SJSA1 (cell line): ENCODE measurements at places on chromosomes 16 and 17. TPM values are rescaled to one million over a fixed set of nuclear protein-coding genes. Genes with fewer than 3 reads are reported as not detected.

GNAO1 gene
- 5.1 and 8.5 TPM in 2 replicates for total RNA-seq

MEFV gene
- not detected in 2 replicates for total RNA-seq

ACSM2B gene
- total RNA-seq: not detected in 2 replicates

NPIPA1 gene
- 7.3 and 14.9 TPM in 2 replicates for total RNA-seq

DNA sequence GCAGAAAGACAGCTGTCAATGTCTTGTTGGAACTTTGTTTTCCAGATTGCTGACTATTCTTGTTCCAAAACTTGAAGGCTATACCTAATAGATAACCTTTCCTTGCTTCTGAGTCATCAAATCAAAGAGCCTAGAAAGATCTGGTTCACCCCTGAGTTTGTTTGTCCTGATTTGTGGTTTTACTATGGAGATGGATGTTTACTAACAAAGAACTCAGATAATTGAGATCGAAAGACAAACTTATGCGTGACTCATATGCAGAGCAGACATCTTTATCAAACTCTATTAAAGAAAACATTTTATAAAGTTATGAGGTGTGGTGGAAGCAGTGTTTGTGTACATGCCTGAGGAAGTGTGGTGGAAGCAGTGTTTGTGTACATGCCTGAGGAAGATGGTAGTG, 311.1 kb upstream of the TBX2 start:
- DNase-seq: no peak

DNA sequence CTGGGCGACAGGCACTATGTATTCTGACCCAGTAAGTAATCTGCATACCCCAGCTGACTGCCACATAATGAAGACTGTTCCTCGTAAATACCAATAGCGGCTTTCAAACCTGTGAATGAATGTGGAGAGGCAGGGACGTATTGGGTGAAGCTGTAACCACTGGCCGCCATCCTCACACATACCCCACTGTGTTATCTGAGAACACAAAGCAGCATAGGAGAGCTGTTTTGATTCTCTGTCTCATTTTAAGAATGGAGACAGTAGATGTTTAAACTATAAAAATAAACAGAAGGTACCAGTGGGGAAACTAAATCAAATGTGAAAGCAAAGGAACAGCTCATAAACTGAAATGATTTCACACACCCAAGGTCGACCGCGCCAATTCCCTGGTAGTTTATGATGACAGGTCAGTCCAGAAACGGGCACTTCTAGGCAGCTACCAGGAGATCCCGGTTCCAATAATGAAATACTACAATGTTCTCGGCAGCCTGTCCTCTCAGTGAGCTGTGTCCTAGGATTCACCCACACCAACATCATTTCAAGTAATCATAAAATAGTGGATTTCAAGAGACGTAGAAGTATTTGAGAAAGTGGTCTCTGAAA, 109.7 kb downstream of the ADCY9 start:
- DNase-seq: no peak

- peak; percentile 11 for DNase-seq
These were observed 48.4 kb downstream of the CENPV start for GRCh38 chr17:16304830-16305229.

DNA sequence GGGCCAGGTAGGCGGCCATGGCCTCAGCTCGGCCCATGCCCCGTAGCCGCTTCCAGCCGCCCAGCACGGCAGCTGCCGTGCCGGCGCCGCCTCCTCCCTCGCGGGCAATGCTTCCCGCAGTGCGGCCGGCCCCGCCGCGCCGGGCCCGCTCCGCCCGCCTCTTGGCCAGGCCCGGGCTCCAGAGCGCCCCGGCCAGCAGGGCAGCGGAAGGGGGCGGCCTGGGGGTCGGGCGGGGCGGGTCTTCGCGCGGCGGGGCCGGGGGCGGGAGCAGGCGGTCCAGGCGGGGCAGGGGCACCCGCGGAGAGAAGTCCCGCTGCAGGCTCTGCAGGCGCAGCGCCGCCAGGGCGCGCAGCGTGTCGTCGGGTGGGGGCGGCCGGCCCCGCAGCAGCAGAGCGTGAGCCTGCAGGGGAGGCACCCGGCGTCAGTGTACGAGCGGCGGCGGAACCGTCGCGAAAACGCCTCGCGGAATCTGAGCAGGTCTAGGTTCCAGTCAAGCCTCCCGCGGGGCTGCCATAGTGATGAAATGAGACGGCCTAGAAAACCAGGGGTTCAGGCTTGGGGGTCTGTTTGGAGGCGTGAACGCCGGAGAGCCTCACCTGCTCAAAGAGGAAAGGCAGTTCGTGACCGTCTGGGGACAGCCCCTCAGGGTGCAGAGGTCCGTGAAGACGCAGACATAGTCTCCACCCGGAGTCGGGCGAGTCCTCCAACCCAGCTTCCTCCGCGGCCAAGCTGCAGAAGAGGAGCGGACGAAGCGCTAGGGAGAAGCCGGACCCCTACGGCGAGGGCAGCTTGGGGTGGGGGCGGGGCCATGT, 6.6 kb downstream of the PLEKHH3 start:
- DNase-seq: no peak

DNA sequence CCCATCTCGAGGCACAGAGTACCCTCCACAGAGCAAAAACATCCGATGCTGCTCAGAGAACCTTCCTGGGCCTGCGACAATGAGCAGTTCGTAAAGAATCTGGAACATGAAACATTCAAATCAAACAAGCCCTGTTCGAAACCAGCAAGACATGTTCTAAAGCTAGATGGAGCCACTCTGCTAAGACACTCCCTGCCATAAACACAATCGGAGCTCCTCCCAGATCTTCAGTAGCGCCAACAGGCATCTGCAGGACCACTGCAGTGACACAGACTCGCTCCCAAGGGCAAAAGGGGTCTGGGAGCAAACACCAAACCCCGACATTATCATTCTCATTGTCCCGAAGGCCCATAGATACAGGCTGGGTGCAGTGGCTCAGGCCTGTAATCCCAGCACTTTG, 108.7 kb downstream of the ZFHX3 start:
- no peak for DNase-seq

GRCh38 chr16:83606486-83607030, 201.2 kb upstream of the HSBP1 start:
- DNase-seq: peak; percentile 11

DNA sequence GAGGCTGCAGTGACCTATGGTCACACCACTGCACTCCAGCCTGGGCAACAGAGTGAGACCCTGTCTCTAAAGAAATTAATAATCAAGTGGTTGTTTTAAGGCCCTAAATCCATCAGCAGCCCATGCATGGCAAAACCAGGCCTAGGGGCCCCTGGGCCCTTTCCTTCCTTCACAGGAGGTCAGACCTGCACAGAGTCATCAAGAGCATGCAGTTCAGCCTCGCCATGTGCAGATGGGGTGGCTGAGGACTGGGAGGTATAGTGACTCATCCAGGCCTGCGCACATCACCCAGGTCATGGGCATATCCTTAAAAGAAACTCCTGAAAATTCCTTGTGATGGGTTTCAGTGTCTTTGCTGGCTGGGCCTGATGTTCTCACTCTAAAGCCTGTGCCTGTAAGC, 72.4 kb upstream of the AMZ2 start:
- DNase-seq: no peak

DNA sequence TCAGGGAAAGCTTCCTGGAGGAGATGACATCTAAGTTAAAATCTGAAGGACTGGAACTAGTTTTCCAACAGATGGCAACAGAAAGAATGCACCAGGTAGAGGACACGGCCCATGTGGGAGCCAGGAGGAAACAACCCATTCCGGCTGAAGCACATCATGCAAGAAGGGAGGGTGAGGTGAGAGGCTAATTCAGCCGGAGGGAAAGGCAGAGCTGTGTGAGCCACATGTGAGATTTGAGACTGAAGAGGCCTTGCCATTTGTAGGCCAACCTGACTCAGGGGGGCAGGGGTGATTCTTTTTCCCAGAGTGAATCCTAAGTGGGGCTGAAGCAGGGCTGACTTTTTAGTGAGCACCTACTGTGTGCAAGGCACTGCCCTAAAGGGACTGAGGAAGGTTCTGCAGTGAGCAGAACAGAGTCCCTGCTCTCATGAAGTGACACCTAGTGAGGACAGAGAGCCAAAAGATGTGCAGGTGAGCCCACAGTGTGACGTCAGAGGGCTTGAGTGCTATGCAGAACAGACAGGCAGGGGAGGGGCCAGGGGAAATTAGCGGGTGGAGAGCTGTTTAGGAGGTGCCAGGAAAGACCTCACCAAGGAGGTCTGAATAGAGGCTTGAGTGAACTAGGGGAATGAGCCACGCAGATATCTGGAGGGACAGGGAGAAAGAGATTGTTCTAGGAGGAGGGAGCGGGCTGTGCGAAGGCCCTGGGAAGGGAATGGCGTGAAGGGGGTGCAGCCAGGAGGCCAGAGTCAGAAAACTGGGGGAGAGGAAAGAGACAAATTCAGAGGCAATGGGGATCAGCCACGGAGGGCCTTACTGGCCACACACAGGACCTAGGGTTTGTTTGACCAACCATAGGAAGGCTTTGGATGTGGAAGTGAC, 19.8 kb upstream of the IL21R start:
- no peak for DNase-seq

GRCh38 chr17:28901866-28902818, 737 bp downstream of the DHRS13 start:
- DNase-seq: peak; percentile 50

DNA sequence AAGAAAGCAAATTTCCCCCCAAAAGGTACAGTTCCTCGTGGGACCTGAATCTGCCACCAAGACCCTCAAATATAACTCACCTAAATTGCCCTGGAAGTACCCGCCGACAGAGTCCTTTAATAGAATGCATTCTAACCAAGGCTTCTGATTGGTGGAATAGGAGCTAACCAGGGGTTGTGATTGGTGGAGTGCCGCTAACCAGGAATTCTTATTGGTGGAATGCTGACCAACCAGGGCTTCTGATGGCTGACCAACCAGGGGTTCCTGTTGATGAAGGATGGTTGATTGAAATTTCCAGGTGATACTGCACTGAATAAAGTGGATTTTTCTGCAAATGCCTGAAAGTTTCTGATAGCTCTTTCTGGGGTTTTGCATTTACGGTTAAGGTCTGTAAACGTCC, 6.5 kb downstream of the TFAP4 start:
- DNase-seq: no peak
